Activated CD8-positive, alpha-beta memory T cell treated with anti-CD3 and anti-CD28 coated beads for 1 hour (primary cell): ENCODE measurements at places on chromosomes 4 and X.

- DNase-seq = no peak
These were observed 10.7 kb downstream of the LIAS start for GRCh38 chr4:39469429-39470077.

DNA sequence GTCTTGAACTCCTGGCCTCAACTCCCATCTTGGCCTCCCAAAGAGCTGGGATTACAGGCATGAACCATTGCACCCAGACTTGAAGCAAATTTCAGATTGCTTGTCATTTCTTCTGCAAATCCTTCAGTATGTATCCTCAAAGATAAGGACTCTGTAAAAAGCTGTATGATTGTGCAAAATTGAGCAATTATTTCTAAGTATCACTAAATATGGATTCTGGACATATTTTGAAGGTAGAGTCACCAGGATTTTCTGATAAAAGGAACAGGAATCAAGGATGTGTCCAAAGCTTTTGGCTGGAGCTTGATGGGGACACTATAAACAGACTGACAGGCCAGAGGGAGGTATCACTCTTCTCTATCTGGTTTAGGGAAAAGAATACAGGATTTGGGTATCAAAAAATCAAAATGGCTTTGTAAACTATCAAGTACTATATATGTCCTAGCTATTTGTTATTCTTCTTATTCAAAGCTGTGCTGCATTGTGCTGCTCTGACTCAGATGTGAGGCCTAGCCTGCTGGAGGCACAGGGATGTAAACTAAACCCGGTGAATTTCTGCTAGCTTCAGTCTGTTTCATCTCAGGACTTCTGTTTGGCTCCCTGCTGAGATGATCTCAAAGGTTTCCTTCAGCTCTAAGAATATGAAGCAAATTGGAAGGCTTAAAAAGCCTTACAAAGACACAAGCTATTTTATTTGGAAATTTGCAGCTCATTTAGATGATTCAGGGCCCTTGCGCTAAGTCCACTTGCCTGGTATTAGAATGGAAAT lies 8.3 kb downstream of the RPS4X start:
- DNase-seq = no peak

GRCh38 chr4:176444741-176445140 lies 125.0 kb downstream of the SPCS3 start:
- DNase-seq = no peak

DNA sequence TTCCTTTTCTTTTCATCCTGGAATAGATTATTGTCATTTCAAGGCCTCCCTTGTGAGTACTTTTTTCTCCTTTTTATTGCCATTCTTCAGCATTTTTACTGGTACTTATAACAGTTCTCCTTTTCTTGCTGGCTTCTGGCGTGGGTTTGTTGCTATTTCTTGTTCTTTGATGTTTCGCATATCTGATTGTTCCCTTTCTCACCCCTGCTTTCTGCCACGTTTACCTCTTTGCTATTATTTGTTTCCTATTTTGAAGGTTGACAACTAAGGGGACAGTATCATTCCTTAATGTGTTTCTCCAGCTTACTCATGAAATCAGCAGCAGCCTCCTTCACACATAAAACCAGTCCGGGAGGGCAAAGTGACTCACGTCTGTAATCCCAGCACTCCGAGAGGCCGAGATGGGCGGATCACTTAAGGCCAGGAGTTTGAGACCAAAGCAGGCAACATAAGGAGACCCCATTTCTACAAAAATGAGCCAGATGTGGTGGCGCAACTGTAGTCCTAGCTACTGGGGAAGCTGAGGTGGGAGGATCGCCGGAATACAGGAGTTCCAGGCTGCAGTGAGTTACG lies 72.6 kb downstream of the DMD start:
- no peak for DNase-seq
